Stimulated activated CD4-positive, alpha-beta T cell treated with anti-CD3 and anti-CD28 coated beads, TNF-alpha, amount 100 ng/mL, for 24 hours (primary cell): ENCODE measurements at places on chromosomes 7 and 10.
A peak's percentile ranks its signal among the peaks of the same experiment; 100 is the strongest.

DNA sequence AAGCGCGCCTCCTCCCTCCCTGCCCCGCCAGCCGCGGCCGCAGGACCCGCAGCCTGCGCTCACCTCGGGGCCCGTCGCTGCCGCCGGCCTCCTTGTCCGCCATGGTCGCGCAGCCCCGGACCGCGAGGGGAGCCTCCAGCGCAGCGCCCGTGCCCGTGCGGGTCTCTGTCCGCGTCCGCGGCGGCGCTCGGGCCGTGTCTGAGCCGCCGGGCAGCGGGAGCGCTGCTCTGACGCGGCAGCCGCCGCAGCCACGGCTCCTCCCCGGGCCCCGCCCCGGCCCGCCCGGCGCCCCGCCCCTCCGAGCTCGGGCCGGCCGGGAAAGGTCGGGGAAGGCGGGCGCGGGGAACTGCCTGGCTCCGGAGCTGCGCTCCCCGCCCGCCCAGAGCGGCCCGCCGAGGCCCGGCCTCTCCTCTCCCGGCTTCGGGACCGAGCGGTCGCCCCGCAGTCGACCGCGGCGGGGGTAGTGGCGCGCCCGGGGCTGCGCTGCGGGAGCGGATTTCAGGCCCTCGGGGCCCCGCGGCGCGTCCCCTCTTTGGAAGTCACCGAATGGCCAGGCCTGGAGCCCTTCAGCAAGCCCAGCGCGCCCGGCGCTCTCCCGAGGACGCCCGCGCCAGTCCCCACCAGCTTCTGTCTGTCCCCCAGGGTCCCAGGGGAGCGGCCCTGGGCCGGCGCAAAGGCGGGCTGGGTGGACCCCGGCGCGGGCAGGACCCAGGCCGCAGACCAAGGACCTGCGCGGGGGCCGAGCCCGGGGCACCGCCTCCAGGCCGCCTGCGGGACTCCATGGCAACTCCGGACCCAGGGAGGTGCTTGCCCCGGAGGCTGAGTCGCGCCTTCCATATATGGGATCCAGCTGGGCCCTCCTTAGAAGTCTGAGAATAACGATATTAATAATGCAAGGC, at the start of gene HSPA12A:
HSPA12A (minus strand) TSS at position 200 of the 899 bp plus-strand sequence; CDS start at position 103, 97 bp downstream.
- peak; percentile 63 for DNase-seq

DNA sequence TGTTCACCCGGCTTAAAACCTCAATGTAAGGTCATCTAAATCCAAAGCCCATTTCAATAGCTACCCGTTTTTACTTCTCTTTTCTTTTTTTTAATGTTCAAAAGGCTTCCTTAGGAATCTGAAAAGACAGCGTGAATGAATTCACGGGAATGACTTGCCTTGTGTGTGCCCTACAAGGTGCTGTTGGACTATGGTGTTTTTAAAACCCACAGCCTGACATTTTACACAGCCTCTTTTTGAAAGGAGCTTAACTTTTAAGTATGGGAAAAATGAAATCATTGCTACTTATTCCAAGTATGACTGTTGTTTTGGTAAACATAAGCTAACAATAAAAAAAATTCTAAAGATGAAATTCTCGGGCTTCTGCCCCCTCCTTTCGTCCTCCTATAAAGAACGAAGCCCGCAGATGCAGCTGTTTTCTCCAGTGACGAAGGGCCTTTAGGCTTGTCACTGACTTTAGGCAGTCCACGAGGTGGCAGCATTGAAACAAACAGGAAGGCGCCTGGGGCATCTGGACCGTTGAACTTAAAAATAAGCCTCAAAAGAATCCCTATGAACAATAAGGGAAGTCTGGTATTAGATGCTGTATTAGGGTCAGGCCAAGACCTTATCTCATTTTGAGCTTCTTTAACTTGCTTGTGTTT, 141.3 kb downstream of the NRP1 start:
- DNase-seq: peak; percentile 72

GRCh38 chr10:9166770-9167169, 1112.3 kb downstream of the GATA3 start:
- no peak for DNase-seq

DNA sequence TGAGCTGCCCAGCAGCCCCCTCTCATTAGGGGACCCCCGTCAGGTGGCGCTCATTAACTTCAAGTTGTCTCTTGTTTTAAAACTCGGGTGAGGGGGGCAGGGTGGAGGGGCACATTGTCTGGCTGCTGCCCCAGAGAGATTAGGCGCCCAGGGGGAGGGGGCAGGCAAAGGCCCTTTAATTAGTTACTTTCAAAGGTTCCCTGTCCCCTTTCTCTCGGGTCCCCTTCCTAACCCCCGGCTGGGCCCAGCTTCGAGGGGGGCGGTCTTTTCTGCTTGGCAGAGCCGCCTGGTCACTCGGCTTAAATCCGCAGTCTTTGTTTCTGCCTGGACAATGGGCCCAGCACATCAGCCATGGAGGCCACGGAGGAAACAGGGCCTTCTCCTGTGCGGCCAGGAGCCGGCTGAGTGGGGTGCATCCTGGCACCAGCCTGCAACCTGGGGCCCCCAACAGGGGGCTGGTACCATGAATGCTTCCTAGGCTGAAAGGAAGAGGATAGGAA, 38.9 kb upstream of the SLF2 start:
- DNase-seq: no peak

DNA sequence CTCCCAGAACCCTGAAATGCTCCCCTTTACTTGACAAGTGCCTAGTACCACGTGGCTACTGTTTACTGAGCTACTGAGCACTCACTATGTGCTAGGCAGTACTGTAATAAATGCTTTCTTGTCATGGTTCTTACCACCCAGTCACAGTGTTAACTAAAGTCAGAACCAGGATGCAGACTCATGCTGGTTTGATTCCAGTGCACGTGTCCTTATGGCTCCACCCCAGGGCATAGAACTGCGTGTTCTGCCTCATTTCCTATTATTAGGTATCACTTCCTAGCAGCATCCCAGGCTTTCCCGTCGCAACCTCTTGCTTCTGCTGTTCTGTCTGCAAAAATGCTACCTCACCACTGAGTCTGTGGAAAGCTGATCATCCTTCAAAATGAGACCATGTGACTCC, 71.7 kb upstream of the DOCK1 start:
- DNase-seq: no peak

DNA sequence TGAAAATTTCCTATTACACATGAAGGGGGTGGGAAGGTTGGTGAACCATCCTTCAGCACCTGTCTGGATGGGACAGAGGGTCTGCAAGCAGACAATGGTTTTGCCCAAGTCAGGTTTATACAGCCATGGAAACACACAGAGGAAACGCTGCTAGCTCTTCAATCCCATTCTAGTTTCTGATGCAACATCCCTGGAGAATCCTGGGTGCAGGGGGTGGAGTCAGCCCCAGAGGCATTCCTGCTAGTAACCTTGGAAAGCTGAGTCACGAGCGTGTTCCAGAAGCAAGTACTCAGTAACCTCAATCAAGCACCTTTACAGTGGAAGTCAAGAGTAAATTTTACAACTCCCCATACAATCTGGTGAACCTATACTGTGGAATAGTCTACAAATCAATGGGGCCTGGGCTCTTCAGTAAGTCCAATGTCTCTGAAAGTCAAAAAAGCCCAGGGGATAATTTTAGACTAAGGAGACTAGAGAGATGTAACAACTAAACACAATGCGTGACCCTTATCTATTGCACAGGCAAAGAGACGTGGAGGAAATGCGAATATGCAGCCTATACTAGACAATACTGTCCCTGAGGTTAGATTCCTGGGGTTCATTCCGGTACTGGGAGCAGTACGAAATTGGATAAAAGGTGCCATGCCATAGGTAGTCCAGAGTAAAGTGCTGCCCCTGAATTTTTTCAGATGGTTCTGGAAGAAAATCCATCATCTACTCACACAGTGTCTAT, 95.4 kb downstream of the ZRANB1 start:
- no peak for DNase-seq

DNA sequence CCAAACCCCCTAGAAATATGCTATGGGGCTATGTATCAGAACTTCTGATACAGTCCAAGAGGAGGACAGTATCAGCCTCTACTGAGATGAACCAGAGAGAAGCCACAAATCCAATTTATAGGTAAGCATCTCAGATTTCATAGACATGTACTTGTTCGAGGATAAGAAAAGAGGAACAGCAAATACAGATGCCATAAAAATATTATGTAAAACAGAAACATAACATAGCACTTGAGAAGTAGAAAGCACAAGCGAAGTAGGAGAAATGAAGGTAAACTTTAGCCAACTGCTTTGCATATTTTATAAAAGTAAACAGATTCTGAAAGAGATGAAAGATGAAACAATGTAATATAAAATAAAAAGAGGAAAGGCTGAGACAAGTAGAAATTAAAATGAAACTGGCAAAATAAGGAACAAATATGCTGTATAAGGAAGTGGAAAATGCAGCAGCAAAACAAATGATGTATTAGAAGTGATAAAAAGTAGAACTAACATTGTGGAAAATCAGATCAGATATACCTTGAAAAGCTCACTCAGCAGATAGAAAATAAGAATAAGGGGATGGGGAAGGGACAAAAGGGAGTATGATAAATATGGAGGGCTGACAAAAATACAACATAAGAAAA, 135.1 kb downstream of the SKAP2 start:
- DNase-seq: no peak

DNA sequence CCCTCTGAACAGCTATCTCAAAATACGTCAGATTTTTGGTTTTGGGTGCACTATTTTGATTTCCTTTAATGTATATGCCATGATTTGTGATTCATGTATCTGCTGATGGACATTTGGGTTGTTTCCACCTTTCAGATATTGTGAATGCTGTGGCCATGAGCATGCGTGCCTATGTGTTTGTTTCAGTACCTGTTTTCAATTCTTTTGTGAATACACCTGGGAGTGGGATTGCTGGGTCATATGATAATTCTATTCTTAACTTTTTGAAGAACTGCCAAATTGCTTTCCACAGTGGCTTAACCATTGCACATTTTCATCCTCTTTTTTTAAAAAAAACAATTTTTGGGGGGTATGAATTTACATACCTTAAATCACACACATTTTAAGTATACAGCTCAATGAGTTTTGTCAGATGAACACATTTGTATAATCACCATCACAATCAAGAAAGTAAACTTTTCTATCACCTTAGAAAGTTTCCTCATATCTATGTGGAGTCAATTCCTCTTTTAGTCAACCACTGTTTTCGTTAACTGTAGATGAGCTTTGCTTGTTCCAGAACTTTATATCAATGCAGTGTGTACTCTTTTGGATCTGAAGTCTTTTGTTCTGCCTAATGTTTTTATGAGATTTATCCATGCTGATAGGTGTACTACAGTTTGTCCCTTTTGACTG, 36.9 kb downstream of the CYP26A1 start:
- no peak for DNase-seq

- no peak for DNase-seq
These were observed 8.3 kb downstream of the KIF5B start for GRCh38 chr10:32047881-32048280.

GRCh38 chr10:100969187-100970075, at the start of gene SEMA4G:
TSS of gene SEMA4G (plus strand) at chr10:100969504. CDS start at chr10:100972913, 3,409 bp downstream.
- DNase-seq: no peak

GRCh38 chr7:47818796-47819606, 129.3 kb downstream of the PKD1L1 start:
- no peak for DNase-seq

- DNase-seq: no peak
These were observed 29.3 kb downstream of the TNS3 start for GRCh38 chr7:47552621-47553020.

GRCh38 chr10:412109-412508, 276.9 kb downstream of the ZMYND11 start:
- DNase-seq: no peak

GRCh38 chr7:50069613-50070012, 23.4 kb downstream of the ZPBP start:
- DNase-seq: no peak

- no peak for DNase-seq
These were observed 12.8 kb downstream of the BRI3 start for GRCh38 chr7:98294326-98294725.

DNA sequence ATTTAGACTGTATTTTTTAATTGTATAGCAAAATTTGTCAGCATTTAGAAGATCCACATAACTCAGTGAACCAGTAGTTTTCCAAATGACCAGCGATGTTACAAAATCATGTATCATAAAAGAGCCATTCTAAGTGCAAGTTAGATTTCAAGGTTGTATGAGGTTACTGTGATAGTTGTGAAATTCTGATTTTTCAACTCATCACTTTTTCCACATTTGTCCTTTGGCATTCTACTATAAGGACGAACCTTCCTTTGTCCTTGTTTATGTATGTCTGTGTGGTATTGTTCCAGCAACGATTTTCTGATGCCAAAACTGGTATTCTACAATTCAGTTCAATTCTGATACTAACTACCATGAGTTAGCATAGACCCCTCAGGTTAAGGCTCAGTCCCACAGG, 64.2 kb downstream of the TAX1BP1 start:
- DNase-seq: no peak

- DNase-seq: no peak
These were observed 288.3 kb upstream of the NFE2L3 start for GRCh38 chr7:25863729-25864110.

- no peak for DNase-seq
These were observed 22.2 kb upstream of the CPXM2 start for GRCh38 chr10:123913688-123914268.

GRCh38 chr10:32004161-32004591, 52.0 kb downstream of the KIF5B start:
- DNase-seq: no peak

GRCh38 chr7:138890499-138891445, 90.4 kb downstream of the KIAA1549 start:
- no peak for DNase-seq

GRCh38 chr7:116862951-116863670, 724 bp downstream of the CAPZA2 start:
- DNase-seq: no peak

DNA sequence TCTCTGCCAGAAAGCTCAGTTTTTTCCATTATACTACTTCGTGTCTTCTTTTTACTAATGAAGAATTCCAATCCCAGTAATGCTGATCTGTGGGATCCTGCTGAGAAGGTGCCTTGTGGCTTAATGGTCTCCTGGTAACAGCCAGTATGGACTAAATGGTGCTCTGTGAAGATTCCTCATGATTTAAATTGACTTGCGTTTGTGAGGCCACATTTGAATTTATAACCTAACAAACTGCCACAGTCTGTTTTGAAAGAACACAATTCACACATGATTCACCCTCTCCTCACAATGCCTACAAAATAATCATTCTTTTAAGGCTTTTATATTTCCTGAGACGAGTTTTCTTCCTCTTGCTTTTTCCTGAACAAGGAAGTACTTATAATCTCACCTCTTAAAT, 140.0 kb downstream of the MBL2 start:
- no peak for DNase-seq

DNA sequence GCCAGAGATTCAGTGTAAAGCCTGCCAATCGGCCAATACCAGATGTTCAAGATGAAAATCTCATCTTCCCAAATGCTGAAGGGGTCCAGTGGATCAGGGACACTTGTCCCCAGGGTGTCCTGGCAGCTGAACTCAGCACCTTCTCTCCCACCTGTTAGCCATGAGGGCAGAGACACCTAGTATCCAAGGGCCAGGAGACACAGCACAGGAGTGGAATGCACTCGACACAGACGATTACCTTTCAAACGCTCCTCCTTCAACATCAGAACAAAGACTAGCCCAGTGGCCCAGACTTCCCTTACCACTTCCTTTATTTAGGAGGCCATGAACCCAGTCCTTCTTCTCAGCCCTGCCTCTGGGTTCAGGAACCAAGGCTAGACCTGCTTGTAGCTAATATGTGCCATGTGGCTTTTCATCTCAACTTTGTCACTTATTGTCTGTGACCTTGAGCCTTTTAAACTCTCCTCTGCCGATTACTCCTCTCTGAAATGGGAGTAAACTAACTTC, 180.3 kb upstream of the PLXNA4 start:
- DNase-seq: no peak

GRCh38 chr7:48084727-48085432, 4.2 kb upstream of the UPP1 start:
- peak; percentile 65 for DNase-seq
